Effector memory CD4-positive, alpha-beta T cell (primary cell): ENCODE measurements at places on chromosomes 1 and 21.
A peak's percentile ranks its signal among the peaks of the same experiment; 100 is the strongest.

- DNase-seq: peak; percentile 81
Measured at GRCh38 chr1:28648474-28649198, at the start of gene RNU11. RNU11 (plus strand) TSS chr1:28648600.

DNA sequence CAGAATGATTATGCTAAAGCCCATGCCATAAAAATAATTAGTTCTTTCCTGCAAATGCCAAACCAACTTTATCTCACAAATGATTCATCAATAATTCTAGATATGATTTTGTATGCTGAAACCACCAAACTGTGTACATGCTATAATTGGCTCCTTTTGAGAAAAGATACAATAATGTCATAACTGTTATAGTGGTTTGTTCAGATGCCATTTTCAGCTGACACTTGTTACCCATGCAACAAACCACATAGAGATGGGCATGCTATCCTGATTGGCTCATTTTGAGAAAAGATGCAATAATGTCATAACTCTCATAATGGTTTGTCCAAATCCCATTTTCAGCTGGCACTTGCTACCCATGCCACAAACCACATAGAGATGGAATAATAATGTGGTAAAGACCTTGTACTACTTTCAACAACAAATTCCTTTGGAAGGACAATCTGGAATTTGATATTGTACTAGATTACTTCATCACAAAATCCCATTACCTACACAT is 283.8 kb downstream of the TPR start:
- DNase-seq: no peak

GRCh38 chr1:164443836-164444235 is 115.1 kb upstream of the PBX1 start:
- DNase-seq: no peak

- DNase-seq: no peak
Measured at GRCh38 chr1:36305915-36306209, 306 bp upstream of the SH3D21 start.

GRCh38 chr1:238451781-238452310 is 561.1 kb upstream of the ZP4 start:
- DNase-seq: no peak

GRCh38 chr1:151947140-151947539 is 37.8 kb upstream of the THEM4 start:
- DNase-seq: no peak

- no peak for DNase-seq
Measured at GRCh38 chr1:213761845-213762407, 225.8 kb upstream of the PROX1 start.

DNA sequence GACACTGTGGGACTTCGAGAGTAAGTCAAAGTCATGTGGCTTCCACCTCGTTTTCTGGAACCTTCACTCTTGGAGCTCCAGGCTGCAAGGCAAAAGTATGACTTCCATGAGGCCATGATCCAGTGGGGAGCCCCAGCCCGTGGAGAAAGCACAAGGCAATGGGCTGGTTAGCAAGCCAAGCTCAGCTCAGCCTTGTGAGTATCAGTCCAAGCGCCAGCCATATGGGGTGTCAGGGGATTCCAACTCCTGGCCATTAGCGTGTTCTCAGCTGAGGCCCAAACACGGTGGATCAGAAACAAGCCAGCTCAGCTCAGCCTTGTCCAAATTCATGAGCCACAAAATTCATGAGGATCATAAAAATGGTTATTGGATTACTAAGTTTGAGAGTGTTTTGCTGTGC is 261.0 kb downstream of the RHOU start:
- DNase-seq: no peak
